Esophagus mucosa (tissue), 1 donor: ENCODE measurements at places on chromosomes 4 and X.

- no peak for ATAC-seq
Observed at GRCh38 chr4:42555828-42556227, 101.1 kb downstream of the ATP8A1 start.

GRCh38 chr4:27861381-27861787 is 1000.7 kb downstream of the STIM2 start:
- ATAC-seq = no peak

DNA sequence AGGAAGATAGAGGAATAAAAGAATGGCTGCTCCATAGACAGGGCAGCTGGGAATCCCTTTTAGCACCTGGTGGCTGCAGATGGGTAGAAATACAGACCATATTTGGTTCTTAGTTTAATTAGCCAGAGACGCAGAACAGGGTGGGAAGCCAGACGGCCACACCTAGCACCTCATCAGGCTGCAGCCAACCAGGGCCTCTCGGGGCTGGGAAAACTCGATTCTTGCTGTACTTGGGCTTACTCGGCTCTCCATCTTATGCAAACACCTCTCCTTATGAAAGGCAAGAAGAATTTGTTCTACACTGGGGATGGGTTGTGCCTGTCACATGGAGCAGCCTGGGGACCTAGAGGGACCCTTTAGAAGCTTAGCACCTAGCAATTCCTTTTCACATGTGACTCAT is 19.7 kb downstream of the IRAK1 start:
- peak; percentile 91 for ATAC-seq

DNA sequence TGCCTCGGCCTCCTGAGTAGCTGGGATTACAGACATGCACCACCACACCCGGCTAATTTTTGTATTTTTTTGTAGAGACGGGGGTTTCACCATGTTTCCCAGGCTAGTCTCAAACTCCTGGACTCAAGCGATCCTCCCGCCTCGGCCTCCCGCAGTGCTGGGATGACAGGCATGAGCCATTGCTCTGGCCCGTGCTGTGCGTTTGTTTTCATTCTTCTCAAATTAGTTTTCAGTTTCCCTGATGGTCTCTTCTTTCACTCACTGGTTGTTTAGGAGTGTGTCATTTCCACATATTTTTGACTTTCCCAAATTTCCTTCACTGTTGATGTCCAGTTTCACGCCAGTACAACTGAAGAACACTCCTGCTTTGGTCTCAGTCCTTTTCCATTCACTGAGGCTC is 31.8 kb downstream of the SH3TC1 start:
- no peak for ATAC-seq

GRCh38 chr4:10395971-10396580 is 61.1 kb downstream of the ZNF518B start:
- peak; percentile 82 for ATAC-seq

- ATAC-seq = no peak
Observed at GRCh38 chr4:170522427-170522970, 432.7 kb upstream of the AADAT start.

- peak; percentile 98 for ATAC-seq
Observed at GRCh38 chrX:14673764-14674163, 144.4 kb downstream of the GLRA2 start.

GRCh38 chrX:135528254-135528653 is 7.8 kb downstream of the INTS6L start:
- ATAC-seq = no peak

GRCh38 chrX:41692162-41692749 is 3.5 kb downstream of the GPR34 start:
- ATAC-seq = no peak

DNA sequence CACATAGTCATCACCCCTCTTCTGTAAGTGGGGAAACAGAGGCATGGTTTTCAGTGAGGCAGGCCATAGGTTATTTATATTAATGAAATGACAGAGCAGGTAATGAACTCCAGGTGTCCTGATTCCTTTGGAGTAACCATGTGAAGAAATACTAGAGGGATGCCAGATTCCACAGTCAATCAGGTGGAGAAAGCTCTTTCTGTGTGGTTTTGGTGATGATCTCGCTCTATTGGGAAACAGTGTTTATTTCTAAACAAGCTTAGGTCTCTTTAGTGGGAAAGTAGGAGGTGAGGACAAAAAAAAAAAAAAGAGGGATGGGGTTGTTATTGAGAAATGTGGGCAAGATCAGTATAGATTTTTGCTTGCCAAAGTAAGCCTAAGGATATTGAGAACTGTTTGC is 12.2 kb downstream of the DOCK11 start:
- no peak for ATAC-seq

GRCh38 chr4:143575331-143575730 is 61.8 kb downstream of the SMARCA5 start:
- ATAC-seq = no peak

GRCh38 chr4:139316733-139317132 is 14.5 kb upstream of the NDUFC1 start:
- ATAC-seq = no peak

DNA sequence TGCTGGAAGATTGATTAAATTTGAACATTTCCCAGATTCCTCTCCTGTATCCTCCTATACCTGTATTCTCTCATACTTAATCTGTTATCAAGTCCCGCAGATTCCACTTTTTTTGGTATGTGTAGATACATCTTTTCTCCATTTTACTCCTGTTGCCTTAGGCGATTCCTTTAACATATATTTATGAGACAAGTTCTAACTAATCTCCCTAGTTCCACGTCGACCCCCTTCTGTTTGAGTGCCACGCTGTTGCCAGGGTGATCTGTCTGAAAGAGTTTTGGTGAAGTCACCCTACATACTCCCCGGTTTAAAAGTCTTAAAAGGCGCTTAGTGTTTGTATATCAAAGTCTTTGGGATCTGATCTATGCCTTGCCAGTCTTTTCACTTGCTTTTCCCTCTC is 2.4 kb downstream of the HNRNPH2 start:
- ATAC-seq = no peak

DNA sequence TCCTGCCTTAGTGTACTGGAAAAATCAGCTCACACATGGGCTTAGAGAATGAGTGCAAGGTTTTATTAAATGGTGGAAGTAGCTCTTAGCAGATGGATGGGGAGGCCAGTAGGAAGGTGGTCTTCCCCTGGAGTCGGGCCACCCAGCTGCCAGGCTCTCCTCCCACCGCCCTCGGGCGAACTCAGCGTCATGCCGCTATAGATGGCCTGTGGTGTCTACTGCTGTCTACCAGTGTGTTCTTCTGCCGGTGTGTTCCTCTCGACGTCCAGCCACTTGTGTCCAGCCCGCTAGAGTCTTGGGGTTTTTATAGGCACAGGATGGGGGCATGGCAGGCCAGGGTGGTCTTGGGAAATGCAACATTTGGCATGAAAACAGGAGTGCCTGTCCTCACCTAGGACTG is 198.7 kb upstream of the NDST3 start:
- no peak for ATAC-seq

DNA sequence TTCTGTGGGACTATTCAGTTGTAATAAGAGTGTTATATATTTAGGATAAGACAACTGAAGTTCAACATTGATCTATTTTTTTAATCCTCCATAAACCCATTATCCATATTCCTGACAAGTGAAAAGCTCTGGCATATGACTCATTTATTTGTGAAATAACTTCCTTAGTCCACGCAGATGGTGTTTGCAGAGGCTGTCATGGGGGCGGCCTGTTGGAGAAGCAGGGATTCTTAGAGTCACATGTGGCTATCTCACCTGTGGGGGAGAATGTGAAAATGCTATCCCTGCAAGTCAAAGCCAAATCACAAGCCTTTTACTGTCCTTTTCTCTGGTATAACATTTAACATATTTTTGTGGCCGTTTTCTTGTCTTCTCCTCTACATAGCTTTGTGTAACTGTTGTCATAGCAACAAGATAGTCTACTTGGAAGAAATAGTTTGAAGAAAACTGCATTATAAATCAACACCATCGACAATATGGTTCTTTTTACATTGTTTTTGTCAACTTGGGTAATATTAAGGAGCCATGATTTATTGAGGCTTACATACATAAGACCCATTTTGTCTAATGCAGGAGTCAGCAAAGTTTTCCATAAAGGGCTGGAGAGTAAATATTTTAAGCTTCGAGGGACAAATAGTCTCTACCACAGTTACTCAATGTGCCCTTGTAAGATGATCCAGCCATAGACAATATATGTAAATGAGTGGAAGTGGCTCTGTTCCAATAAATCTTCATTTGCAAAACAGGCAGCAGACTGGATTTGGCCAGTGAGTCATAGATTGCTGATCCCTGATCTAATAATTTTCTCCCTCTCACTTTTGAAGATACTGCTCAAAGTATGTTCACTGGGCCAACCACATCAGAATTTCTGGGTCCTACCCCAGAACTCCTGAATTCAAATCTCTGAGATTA is 395.0 kb downstream of the DTHD1 start:
- peak; percentile 79 for ATAC-seq

DNA sequence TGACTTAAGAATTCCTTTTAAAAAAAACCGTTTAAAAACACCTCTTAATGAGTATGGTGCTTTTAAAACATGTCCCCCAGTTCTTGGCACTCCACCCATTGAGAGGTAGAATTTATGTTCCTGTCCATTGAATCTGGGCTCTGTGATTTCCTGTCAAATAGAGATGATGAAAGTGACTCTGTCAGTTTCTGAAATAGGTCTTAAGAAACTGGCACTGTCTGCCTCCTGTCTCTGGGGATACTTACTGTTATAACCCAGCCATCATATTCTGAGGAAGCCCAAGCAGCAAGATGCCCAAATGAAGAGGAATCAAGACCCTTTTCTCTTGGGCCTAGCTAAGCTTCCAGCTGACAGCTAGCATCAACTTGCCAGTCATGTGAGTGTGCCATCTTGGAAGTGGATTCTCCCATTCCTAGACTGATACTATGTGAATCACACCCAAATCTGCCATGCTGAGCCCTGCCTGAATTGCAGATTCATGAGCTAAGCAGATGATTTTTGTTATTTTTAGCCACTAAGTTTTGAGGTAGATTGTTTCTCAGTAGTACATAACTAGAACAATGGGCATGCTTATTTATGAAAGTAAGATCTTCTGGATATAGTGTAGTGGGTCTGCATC is 22.8 kb downstream of the C4orf54 start:
- ATAC-seq = no peak

DNA sequence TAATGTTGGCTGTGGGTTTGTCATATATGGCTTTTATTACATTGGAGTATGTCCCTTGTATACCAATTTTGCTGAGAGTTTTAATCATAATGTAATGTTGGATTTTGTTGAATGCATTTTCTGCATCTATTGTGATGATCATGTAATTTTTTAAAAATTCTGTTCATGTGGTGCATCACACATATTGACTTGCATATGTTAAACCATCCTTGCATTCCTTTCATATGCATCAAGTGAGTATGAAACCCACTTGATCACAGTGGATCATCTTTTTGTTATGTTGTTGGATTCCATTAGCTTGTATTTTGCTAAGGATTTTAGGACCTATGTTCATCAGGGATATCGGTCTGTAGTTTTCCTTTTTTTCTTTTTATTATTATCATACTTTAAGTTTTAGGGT is 12.1 kb downstream of the HEPH start:
- ATAC-seq = no peak

DNA sequence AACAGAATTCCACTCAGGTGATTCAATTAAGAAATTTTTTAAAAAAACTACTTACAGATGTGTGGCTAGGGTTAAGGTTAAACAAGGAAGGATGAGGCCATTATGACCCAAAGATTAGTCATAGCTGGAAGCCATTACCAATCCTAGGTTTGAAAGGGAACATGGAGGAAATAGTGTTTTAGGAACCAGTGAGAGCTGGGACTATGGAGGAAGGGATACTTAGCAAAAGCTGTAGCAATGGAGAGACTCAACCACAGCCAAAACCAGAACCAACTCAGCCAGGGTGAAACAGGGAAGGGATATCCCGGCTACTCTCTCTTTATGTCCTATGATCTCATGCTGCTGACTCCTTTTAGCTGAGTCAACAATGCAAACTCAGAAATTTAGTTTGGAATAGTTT is 148.6 kb upstream of the CNKSR2 start:
- ATAC-seq = no peak

- no peak for ATAC-seq
Observed at GRCh38 chr4:112836895-112837294, 200.0 kb downstream of the LARP7 start.

GRCh38 chr4:38099908-38100407 is 139.8 kb downstream of the PTTG2 start:
- ATAC-seq = no peak

GRCh38 chrX:45775468-45775867 is 574.8 kb upstream of the DIPK2B start:
- no peak for ATAC-seq

- no peak for ATAC-seq
Observed at GRCh38 chr4:104457308-104457981, 37.2 kb downstream of the CXXC4 start.

GRCh38 chr4:178356725-178357124 is 914.5 kb upstream of the AGA start:
- no peak for ATAC-seq

- no peak for ATAC-seq
Observed at GRCh38 chr4:124907881-124908280, 195.3 kb upstream of the ANKRD50 start.
